ENCODE measurements at places on chromosomes 5 and 9.

GRCh38 chr5:59587489-59588337 is 305.8 kb downstream of the PDE4D start:
- no peak for DNase-seq

DNA sequence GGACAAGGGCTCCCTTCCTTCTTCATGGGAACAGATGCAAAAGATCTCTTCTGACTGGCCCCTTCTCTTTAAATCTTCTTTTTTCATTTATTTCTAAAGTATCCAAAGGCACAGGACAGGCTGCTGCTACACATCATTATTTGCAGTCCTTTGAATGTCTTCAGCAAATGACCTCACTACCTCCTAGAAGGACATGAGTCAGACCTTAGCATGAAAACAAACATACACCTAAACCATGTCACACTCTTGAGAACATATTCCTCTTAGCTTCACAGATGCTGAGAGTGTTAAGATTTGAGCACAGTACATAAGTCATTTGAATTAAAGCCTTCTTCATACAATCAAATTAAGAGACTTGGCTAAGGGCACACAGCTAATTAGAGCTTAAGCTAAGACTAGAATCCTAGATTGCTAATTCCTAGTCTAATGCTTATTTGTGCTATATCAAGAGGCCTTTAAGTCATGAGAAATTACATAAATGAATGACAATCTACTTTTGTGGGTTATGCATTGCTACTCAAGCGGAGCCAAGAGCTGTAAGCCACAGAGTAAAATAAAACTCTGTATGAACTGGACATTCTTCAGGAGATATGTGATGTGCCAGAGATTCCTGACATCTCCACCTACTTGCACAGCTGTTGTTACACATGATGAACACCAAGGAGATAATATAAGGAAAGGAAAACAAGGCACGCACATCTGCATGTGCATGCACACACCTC is 109.1 kb upstream of the PTGER4 start:
- peak; percentile 30 for DNase-seq

- peak; percentile 4 for DNase-seq
These were observed 124.1 kb upstream of the KCNN2 start for GRCh38 chr5:114237766-114238165.

- no peak for DNase-seq
These were observed 242.6 kb downstream of the KIAA0825 start for GRCh38 chr5:94375801-94376200.

- no peak for DNase-seq
These were observed 615.0 kb downstream of the ZNF608 start for GRCh38 chr5:124131466-124131865.

GRCh38 chr9:35518225-35518821 is 28.4 kb downstream of the RUSC2 start:
- peak; percentile 36 for DNase-seq

GRCh38 chr5:72720205-72720604 is 96.3 kb upstream of the TNPO1 start:
- DNase-seq = no peak

DNA sequence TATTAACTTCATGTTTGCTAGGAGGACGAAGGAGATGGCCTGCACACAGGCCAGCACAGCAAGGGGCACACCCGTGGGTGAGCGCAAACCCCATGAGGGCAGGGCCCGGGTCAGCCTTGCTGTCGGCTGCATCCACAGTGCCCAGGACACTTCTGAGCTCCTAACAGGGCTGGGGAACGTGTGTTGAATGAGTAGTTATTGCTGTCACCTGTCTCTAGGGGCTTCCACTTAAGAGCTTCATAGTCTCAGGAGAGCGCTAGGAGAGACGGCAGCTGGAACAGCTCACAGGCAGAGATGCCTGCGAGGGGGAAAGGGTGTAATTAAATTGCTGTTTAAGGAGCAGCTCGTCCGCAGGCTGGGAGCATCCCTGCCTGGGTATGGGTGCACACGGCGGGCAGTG is 91.4 kb upstream of the NEURL1B start:
- DNase-seq = no peak

DNA sequence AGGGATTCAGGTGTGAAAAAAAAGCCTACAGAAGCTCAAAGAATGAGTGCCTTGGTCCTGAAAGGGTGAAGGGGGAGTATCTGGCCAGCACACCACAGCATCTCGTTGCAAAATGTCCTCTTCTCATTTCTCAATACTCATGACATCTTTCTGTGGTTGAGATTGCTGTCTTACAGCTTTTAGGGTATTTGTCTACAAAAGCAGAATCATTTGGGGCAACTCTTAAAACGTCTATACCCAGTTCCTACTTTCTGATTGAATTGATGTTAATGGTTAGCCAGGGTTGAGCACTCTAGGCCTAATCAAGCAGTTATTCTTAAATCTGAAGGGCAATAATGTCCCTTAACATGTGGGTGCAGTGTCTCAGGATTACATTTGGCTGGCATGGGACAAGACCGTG is 21.2 kb upstream of the PCSK5 start:
- no peak for DNase-seq

- peak; percentile 77 for DNase-seq
These were observed at the start of gene CFAP157 for GRCh38 chr9:127706836-127707241. Gene CFAP157, plus strand, starts transcription at chr9:127706988. Its CDS starts 44 bp downstream, at chr9:127707032.

DNA sequence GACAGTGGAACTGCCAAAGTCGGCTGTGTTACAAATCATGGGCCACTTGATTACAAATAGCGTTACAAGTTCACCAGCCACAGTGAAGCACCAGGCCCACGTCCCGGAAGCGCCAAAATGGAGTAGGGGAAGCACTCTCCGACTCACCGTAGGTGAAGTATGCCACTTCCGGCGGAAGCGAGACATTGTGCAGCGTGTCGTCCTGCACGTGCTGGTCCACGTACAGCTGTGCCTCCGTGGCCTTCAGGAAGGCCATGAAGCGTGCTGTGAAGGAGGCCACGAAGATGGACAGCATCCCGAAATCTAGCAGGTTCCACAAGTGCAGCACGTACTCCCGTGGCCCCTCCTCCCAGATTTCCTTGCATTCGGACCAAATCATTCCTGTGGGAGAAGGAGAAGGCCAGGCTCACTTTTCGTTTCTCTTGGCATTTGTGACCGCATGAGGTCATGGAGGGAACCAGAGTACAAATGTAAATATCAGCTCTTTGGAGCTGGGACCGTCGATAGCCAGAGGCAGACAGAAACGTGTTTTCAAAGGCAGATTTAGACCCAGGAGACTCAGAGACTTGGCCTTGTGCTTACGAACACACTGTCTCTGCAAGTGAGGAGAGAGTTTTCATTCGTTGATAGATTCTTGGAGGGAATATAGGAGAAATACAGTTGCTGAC is 58.7 kb upstream of the SMIM32 start:
- no peak for DNase-seq

DNA sequence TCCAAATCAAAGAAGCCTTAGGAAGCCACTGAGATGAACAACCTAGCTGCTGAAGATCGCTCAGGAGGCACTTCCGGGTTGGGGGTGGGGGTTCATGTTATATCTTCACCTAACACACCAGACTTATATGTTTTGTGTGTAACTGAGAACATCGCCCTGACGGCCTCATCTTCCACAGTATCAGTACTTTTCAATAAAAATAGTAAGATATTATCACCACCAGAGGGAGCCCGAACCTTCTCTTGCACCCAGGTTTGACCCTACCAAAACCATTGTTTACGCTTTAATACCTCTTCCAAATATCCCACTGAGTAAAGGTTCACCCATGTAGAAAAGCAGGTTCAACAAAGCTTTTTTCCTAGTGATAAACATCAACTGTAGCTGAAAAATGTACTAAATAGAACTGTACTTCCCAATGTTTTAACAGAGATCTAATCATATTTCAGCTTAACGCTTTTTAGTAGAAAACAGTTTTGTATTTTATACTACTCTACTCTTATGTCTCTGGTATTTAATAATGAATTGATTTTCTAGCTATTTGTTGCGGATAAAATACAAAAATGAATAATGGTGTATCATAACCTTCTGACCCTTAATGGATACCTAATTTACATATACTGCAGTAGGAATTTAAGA is 244.0 kb downstream of the EPB41L4A start:
- DNase-seq = no peak

GRCh38 chr5:16551628-16552027 is 65.2 kb downstream of the RETREG1 start:
- DNase-seq = no peak

DNA sequence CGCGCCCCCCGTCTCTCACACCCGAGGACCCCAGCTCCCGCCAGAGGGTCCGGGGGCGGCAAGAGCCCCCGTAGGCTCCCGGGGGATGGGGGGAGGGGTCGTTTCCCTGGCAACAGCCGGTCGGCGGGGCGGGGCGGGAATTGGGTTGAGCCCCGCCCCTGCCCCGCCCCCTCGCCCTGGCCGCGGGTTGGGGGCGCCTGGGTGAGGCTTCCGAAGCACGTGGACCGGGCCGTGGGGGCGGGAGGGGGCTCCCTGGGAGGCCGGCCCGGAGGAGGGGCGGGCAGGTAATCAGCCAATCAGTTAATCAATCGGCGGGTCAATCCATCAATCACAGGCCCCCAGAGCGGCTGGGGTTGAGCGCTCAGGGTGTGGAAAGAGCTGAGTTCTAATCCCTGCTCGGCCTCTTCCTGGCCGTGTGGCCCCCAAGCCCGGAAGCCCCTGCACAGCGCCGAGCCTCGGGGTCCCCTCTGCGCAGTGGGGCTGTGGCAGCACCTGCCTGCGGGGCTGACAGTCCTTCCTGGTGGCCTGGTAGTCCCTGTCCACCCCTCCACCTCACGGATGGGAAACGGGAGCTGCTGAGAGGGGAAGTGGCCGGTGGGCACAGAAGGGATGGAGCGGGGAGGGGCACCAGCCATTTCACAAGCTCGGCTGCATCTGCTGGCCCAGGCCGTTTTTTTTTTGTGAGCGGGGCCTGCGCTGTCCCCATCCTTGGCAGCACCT is 174.2 kb upstream of the IER5L start:
- no peak for DNase-seq

GRCh38 chr9:83930881-83931280 is 9.6 kb upstream of the KIF27 start:
- no peak for DNase-seq

DNA sequence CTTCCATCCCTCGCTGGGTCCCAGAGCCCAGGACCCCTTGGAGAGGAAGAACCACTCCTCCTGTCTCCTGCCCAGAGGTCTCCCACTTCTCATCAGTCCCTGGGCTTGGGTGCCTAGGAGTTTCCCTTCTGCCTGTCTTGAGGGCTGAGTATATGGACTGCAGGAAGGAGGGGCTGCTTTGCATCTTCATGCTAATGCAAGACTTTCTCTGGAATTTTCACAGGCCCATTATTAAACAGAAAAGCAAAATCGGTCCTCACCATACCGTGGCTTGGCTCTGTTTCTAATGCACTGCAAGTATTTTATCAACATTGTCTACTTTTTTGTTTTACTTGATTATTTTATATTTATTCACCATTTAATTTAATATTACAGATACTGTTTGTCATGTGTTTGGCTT is 34.5 kb downstream of the TRIO start:
- DNase-seq = no peak

DNA sequence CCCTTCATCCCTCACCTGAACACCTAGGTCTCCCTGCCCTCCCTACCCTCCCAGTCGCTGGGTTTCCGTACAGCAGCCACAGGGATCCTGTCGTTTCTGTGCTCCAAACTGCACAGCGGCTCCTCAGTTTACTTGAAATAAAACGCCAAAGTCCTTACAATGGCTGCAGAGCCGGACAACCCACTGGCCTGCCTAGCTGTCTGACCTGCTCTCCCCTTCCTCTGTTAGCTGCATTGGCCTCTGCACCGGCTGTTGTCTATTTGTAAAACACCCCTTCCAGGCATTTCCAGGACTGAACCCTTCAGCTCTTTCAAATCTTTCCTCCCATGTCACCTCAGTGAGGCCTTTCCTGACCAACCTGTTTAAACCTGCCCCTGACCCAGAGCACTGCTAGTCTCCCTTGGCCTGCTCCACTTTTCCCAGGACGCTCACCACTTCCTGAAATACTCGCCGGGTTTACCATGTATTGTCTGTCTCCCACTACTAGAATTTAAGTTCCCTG is 9.1 kb upstream of the MGAT1 start:
- DNase-seq = no peak

GRCh38 chr5:56164376-56164775 is 68.8 kb downstream of the ANKRD55 start:
- DNase-seq = no peak

DNA sequence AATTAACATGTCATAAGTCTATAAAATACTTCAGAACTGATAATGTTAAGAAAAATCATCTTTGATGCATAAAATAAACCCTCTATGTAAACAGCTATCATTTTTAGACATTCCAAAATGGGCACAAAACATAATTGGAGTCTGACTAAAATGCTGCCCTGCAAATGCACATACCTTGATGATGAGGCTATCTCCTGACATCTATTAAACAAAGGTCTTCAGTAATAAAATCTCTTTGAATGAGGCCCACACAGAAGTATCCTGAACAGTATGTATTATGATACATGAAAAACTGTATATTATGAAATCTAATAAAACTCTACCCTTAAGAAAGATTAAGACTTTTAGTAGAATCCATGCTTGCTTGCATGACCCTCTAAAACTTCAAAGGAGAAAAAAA is 66.1 kb downstream of the FBXL17 start:
- no peak for DNase-seq

DNA sequence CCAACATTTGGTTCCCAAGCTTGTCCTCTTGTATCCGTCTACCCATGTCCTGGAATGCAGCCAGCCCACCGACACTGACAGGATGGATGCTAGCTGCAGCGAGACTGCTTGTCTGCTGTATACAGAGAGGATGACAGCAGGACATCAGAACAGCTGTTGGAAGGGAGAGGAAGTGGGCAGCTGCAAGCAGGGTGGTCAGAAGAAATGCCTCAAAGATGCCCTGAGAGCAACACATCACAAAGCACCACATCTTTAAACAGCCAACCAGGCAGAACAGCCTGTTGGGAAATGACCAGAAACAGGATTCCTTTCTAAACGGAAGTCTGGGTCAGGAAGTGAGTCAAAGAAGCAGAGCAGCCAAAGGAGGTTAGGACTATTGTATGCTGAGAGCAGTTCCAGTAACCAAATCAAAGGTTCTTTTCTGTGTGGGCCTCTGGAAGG is 219.1 kb downstream of the NDUFS4 start:
- peak; percentile 23 for DNase-seq

- DNase-seq = no peak
These were observed 45.4 kb upstream of the RANBP3L start for GRCh38 chr5:36346896-36347690.

- DNase-seq = no peak
These were observed 296.7 kb upstream of the PANK3 start for GRCh38 chr5:168875832-168876231.

- no peak for DNase-seq
These were observed 62.1 kb downstream of the CYSTM1 start for GRCh38 chr5:140236891-140237598.

DNA sequence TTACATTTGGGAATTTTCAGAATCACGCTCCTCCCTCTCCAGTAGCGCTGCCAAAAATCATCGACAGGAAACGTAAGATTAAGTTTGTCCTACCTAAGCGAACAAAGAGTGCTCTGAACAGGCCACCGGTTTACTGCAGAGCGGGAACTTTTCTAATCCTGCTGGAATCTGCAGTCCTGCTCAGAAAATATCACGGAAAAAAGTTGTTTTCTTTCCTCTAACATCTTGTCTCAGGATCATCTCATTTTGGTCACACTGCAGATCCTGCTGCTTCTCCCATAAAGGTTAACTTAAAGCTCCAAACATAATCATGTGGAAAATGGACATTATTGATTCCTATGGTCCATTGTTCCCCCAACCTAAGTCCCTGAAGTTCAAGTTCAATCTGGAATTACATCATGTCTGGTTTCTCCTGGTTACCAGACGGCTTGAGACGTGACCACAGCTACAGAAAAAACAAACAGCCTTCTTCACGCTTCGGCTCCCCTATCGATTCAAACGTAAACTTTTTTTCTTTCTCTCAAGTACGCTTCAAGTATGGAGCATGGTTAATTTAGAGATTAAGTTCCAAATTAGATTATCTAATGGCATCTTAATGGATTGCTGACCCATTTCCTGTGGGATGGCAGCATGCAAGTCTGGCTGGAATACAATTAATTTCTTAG is 217.6 kb downstream of the NFIB start:
- no peak for DNase-seq

All from H54 (cell line).